ENCODE measurements at places on chromosomes 2 and 18.

- DNase-seq: no peak
Observed at GRCh38 chr2:227180770-227181169, 16.3 kb downstream of the COL4A3 start.

- DNase-seq: no peak
Observed at GRCh38 chr18:48989304-48990303, 38.8 kb upstream of the SMAD7 start.

- DNase-seq: no peak
Observed at GRCh38 chr2:70340075-70340474, 38.2 kb upstream of the FAM136A start.

DNA sequence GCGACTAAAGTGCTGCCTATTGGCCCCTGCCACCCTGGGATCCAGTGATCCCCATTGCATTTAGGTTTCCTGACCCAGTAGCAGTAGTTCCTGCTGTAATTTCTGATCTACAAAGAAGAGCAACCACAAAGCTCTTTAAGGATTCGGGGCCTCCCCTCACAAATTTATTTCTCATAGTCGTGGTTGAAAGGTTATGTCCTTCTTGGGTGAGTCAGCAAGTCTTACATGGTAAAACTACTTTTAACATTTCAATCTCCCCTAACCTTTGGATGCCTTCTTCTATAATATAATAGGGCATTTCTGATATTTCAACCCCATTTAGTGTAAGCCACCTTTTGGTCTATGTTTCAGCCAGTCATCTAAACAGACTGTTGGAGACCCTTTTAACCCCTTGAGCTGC is 14.9 kb downstream of the PIKFYVE start:
- no peak for DNase-seq

DNA sequence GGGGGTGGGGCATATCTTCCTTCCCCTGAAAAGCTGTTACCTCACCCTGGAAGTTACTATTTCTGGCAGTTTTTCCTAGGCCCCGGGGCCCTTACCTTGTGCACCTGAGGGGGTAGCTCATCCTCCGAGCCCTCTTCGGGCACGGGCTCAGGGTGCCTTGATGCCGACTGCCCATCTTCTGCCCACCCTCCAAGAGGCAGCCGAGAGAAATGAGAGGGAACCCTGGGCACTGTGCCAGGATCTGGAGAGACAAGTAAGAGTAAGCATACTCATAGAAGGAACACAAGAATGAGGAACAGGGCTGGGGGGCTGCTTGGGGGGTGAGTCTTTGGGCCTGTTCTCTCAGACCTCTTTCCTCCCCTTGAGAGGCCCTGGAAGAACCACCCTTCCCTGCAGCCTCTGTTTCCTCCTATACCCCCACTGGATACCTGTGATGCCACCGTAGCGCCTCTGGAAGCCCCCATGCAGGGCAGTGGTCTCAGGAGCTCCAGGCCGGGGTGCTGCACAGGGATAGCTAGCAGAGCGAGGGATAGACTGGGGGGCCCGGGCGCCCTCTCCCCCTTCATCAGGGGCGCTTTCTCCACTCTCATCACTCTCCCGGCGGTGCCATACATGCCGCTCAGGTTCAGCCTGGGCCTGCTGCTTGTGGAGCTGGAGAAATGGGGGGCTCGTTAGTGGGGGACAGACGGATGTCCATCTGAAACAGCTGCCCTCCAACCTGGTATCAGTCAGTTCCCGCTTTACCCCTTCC is 2.1 kb upstream of the ABCB6 start:
- no peak for DNase-seq

DNA sequence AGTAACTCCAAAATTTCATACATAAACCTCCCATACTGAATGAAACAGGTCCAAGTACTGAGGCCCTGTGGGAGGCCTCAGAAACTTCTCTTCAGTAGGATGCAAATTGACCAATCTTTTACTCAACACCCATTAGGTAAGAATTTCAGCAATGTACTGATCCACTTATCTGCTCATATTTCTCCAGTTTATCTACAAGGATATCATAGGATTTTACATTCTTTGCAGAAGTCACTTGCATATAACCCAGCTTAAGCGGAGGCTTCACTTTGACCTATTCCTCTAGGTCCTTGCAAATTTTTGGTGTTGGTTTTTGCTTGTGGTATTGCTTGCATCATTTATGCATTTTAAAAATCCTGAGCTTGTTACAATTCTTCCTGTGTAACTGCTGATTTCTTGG is 28.8 kb upstream of the SLC3A1 start:
- no peak for DNase-seq
